ENCODE measurements at places on chromosomes 7 and 10. TPM values are rescaled to one million over a fixed set of nuclear protein-coding genes. Genes with fewer than 3 reads are reported as not detected.

The CISD1 gene
- total RNA-seq, result 21.2 TPM

The LFNG gene
- 24.5 TPM for total RNA-seq

The IGFBP1 gene
- total RNA-seq, result not detected

The GTF2IRD2 gene
- 0.74 TPM for total RNA-seq

The PPP1R9A gene
- 31.8 TPM for total RNA-seq

The LRRC17 gene
- total RNA-seq, result 3.1 TPM

The SNX10 gene
- 17.8 TPM for total RNA-seq

The EVX1 gene
- not detected for total RNA-seq

The LIPN gene
- total RNA-seq, result not detected

The PILRA gene
- total RNA-seq, result 0.38 TPM

The RBM20 gene
- total RNA-seq, result 0.04 TPM

The AGBL3 gene
- total RNA-seq, result 3.2 TPM

The FKBP6 gene
- total RNA-seq, result not detected

The LIPJ gene
- 0.14 TPM for total RNA-seq

The GCK gene
- total RNA-seq, result 7.3 TPM

The TYW1B gene
- total RNA-seq, result 2.8 TPM

The SAP25 gene
- 4.1 TPM for total RNA-seq
